ENCODE measurements at places on chromosomes 7 and 10.

DNA sequence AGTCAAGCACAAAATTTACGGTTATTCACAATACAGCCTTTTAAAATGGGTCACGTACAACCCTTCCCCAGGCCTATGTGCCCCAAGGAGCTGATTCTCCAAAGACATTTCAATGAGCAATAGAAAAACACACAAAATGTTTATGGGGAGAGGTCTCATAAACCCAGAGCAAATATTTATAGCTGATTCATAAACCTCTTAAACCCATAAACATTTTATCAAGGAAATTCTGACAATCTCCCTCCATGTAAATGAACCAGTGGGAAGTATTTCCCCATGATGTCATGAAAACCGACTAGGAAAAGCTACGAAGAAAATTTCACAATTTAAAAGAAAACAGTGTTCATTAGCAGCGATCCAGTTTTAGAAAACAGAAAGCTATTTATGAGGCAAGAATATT, 36.0 kb downstream of the SFMBT2 start:
- DNase-seq, result no peak

DNA sequence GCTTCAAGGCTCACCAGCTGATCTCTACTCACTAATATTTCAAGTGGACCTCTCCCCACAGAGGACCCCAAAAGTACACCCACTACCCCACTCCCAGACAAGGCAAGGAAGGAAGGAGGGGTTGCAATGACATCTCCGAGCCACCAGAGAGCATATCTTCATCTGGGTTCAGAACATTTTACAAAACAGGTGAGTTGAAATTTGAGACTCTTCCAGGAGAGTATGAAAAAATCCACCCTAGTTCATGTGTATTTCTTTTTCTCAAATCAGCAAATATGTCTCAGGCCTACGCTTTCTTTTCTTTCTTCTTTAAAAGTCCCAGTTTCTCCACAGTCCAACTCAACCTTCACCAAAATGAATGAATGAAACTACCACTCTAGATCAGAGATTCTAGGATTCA, 61.9 kb downstream of the SGMS1 start:
- no peak for DNase-seq

GRCh38 chr10:43250615-43251418, 16.0 kb downstream of the RASGEF1A start:
- DNase-seq, result no peak

DNA sequence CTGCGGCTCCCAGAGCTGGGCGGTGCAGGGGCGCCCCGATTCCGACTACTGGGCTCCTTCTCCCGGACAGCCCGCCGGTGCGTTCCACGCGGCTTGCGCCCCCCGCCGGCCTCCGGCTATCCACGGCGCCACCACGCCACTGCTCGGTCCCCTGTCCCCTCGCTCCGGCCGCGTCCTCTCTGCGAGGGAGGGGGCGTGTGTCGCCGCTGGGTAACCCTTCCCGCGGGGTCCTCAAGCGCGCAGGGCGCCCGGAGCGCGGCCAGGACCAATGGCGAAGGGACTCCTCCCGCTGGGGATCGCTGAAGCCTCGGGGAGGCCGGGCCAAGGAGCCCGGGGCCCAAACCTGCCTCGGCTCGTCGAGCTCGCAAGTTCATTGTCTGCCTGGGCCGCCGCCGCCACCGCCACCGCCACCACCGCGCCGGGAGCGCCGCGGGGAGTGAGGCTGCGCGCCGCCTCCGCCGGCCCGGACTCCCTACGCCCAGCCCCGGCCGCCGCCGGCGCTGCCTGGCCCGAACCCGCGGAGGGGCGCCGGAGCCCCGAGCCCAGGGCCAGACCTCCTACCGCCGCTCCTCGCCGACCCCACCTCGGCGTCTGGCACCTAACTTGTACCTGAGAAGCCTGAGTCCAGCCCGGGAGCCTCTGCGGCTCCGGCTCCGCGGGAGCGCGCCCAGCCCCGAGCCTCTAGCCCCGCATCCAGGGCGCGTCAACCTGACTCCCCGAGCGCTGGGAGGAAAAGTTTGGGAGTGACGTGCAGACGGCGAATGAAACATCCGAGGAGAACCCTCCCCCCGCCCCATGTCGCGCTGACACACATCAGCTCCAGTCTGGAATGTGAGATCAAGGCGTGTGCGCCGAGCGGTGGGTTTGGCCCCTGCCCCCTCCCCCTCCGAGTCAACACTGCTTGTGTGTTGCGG, at the start of gene CHST15:
Gene CHST15 (minus strand): TSS at position 739 of the 914 bp plus-strand sequence. CDS start 47,386 bp downstream, outside the sequence.
- DNase-seq, result peak; percentile 52

Data from inflammatory macrophage (primary cell).